ENCODE measurements at places on chromosomes 5 and 9.

DNA sequence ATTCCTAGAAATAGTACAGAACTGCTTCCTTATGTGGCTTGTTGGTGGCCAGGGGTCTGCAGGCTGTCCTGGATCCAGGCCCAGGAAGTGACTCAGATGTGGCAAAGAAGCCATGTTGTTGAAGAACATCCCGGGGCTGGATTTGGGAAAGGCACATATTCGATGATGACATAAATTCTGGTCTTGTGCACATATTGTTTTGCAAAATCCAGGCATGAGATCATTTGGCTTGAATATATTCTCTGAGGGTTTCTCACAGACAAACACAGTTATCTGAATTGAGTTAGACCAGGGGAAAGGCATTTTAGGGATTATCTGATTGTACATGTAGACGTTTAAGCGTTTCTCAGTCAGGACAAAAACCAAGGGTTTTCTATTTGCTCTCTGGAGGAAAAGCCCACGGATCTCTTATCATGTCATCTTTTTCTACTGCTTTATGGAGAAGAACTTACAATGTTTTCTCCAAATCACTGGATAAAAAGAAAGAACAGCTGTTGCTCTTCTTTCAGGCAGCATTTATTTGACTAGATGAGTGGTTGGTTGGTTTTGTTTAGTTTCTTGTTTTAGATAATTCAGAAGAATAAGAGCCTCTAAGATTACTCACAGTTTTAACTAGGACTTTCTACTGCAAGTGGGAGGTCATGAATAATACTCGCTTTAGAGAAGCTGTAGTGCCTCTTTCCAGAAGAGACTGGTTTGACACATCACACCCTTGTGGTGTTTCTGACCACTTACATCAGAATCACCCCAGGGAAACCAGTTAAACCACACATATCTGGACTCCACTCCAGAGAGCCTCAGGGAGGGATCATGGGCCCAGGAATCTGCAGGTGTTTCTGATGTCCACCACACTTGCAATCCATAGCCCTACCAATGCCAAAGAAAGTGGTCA, 29.5 kb upstream of the LHFPL2 start:
- no peak for DNase-seq

GRCh38 chr9:99134893-99135341, 30.0 kb downstream of the TGFBR1 start:
- DNase-seq = no peak

- DNase-seq = no peak
Measured at GRCh38 chr5:1204693-1205242, 3.4 kb downstream of the SLC6A19 start.

DNA sequence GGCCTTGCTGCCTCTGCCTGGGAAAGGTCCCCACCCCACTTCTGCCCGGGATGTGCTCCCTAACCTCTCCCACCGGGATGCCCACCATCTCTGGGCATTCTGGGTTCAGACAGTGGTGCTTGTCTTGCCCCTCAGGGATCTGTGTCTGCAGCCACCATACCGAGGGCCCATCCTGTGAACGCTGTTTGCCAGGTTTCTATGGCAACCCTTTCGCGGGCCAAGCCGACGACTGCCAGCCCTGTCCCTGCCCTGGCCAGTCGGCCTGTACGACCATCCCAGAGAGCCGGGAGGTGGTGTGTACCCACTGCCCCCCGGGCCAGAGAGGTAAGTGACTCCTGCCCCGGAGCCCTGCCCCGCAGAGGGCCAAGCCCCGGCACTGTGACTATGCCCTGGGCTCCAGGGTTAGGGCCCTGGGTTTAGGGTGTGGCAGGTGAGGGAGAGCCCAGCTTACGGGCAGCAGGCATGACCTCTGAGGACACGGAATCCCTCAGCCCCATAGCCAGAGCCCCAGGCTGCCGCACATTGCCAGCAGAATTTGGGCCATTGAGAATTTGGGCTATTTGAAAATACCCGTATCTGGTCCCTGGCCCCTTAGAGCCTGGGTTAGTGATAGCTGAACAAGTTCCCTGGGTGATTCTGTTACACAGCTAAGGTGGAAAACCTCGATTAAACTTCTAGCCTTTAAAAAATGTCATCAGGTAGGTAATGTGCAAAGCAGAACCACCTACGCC, 35.3 kb upstream of the AIF1L start:
- DNase-seq = no peak

DNA sequence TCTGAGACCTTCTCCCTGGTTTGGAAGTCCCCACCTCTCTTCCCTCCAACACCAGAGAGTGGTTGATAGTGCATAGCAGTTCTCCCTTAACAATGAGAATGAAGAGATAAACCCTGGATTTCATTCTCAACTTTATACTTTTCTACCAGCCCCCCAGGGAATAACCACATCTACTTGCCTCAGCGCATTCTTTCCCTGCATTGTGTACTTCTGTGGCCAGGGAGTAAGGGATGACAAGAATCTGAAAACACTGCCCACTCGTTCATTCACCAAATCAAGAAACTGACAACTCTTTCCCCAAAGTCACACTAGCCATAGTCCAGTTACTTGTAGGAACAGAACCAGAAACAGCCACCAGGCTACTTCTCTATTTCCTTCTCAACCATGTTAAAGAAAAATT, 46.0 kb upstream of the SPIN1 start:
- DNase-seq = no peak

- no peak for DNase-seq
Measured at GRCh38 chr5:27701931-27702903, 663.8 kb upstream of the CDH9 start.

DNA sequence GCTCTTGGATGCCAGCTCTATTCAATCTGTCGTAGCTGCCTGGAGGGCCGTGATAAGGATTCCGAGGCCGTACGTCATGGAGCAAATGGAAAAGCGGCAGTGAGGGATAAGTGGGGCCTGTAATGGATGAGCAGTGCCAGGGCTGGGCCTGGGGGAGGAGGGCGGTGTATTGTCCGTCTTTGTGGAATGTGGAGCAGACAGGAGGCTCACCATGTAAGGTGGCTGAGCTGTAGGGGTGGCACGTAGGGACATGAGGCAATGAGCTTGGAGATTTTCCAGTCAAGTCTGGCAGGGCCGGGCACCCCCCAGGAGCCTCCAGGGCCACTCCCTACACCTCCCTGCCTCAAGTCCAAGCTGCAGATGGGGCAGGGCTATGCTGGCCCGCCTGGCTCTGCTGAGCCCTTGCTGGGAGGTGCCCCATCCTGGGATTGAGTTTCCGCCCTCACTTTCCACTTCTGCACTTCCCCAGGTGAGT, 29.2 kb downstream of the NCS1 start:
- DNase-seq = no peak

- peak; percentile 15 for DNase-seq
Measured at GRCh38 chr9:69036309-69036708, 757 bp downstream of the FXN start.

GRCh38 chr9:92276331-92277032, 17.0 kb downstream of the IARS1 start:
- DNase-seq = no peak

DNA sequence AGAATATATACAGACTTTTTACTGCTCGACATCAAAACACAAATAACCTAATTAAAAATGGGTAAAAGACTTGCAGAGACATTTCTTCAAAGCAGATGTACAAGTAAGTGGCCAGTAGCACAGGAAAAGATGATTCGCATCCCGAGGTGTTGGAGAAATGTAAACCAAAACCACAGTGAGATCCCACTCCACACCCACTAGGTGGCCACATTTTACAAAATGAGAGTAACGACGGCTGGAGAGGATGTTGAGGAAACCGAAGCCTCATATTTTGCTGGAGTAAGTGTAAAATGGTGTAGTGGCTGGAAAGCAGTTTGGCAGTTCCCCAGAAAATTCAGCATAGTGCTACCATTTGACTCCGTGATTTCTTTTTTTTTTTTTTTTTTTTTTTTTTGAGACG, 21.3 kb upstream of the GBGT1 start:
- DNase-seq = peak; percentile 36

GRCh38 chr5:155313518-155313917, 300.0 kb downstream of the KIF4B start:
- no peak for DNase-seq

GRCh38 chr9:4620057-4620765, 41.9 kb upstream of the PLPP6 start:
- DNase-seq = no peak

- no peak for DNase-seq
Measured at GRCh38 chr5:164671640-164672039, 1166.2 kb downstream of the MAT2B start.

DNA sequence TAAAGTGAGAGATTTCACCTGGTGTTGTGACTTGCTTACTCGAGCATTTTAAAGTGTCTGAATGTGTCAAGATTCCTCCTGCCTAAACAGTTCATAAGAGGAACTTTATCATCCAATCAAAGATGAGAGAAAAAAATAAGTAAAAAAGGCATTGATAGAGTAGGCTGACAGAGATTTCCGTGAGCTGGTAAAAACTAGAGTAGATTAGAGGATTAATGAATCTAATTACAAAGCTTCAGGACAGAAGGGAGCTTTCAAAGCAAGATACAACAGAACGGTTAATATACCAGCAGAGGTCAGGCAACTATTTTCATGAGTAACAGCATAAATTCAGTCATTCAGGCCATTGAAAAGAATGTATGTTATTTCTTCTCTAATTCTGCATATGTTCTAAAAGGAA, 91.5 kb downstream of the ADAMTS6 start:
- DNase-seq = no peak

DNA sequence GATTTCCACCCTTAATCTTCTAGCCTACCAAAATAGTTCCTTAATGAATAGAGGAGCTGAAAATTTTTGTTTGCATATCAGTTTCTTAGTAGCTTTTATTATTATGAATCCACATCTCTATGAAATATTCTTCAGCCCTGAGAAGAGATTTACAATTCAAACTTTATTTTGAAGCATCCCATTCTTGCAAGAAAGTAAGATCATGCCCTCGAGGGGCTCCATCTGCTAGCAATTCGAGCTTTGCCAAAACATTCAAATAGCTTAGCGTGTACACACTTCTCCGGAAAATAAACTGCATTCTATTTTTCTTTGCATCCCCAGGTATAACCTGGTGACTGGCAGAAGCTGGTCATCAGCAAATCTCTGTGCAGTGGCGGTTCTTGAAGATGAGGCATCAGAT, 370.7 kb downstream of the MTRR start:
- DNase-seq = no peak

GRCh38 chr5:171808951-171809350, 23.3 kb downstream of the SMIM23 start:
- DNase-seq = no peak

DNA sequence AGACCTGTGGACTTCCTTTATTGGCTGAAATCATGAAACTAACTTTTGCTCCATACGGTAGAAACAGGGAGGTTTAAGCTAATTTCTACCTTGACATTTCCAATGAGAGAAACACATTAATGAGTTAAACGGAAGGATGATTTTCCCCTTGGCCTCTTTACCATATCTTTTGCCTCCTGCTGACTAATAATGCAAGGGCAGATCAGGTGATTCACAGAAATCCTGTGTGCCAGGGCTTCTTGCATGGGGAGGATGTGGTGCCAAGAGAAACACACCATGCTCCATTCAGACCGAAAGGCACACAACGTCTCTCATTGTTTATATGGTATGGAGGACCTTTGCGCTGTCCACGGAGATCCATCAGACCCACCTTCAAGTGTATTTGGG, 17.4 kb upstream of the PRLR start:
- no peak for DNase-seq

DNA sequence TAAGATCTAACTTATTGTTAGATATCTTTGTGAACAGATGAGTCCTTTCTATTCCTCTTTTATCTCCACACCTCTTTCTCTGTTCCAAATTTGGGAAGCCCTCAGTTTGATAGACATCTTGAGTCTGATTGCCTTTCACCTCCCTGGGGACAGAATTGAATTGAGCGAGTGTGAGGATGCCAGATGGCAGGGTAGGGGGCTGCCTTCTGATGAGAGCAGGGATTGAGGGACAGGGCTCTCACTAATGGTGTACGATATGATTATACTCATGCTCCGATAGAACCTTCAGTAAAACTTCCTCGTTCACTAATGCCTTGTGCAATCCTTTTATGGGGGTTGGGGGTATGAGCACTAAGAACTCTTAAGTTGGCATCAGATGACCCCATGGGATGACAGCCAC, 172.1 kb upstream of the DAP start:
- DNase-seq = no peak

DNA sequence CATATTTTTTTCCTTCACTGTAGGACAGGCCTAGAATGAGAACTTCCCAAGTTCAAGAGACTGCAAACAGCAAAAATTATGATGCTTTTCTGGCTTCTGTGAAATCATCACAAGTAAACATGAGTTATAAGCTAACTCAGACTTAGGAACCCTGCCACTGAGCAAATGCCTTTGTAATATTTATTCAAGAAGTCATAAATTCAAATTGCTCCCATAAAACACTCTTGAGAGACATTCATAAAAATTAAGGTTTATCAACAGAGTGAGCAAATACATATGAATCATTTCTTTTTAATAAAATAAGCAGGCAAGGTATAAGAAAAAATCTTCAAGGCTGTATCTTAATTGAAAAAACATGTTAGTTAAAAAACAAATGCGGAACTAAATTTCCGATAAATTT, 124.2 kb downstream of the GNA14 start:
- no peak for DNase-seq

DNA sequence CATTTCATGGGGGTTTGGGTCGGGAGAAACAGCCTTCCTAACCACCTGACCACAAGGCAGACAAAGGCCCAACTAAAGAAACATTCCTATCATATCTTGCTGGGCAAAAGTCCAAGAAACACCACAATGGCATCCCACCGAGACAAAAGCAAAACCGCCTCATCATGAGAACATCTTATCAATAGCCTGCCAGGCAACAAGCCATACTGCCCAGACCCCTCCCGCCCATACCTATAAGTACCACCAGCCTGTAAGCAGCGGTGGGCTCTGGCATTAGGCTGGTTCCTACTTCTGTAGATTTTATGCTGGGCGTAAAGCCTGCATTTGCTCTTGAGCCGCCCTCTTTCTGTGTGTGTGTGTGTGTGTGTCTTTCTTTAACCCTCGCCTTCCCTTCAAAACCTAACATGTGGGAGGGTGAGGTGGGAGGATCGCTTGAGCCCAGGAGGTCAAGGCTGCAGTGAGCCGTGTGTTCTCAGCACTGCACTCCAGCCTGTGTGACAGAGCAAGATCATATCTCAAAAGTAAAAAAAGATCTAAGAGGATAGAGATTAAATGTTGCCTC, 56.9 kb downstream of the PDE6A start:
- DNase-seq = no peak

DNA sequence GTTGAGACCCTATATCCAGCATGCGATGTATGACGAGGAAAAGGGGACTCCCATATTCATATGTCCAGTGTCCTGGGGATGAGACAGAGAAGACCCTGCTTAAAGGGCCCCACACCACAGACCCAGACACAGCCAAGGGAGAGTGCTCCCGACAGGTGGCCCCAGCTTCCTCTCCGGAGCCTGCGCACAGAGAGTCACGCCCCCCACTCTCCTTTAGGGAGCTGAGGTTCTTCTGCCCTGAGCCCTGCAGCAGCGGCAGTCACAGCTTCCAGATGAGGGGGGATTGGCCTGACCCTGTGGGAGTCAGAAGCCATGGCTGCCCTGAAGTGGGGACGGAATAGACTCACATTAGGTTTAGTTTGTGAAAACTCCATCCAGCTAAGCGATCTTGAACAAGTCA, 17.1 kb downstream of the BTNL3 start:
- DNase-seq = no peak
